ENCODE measurements at places on chromosomes 12 and 14.

DNA sequence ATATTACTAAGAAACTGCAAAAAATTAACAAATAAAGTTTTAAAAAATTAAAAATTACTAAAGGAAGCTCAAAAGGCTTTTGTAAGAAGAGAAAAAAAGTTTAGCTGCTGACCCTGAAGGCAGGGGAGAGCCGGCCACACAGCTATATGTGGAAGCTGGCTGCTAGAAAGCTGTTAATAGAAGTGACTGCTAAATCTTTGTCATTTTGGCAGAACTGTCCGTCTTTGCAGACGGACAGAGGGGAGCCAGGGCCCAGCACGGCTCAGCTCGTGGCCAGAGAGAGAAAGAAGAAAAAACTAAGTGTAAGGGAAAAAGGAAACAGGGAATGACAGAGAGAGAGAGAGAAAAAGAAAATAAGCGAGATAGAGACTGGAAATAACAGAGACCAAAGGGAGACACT is 27.9 kb downstream of the PRMT8 start:
- no peak for DNase-seq

- no peak for DNase-seq
Observed at GRCh38 chr12:120668091-120668867, 18.7 kb upstream of the MLEC start.

GRCh38 chr12:27186022-27186839 is 57.9 kb upstream of the STK38L start:
- no peak for DNase-seq

GRCh38 chr14:74660863-74661262 is 48.8 kb upstream of the LTBP2 start:
- DNase-seq: no peak

GRCh38 chr12:4216187-4216927 is 57.2 kb upstream of the CCND2 start:
- DNase-seq: no peak

DNA sequence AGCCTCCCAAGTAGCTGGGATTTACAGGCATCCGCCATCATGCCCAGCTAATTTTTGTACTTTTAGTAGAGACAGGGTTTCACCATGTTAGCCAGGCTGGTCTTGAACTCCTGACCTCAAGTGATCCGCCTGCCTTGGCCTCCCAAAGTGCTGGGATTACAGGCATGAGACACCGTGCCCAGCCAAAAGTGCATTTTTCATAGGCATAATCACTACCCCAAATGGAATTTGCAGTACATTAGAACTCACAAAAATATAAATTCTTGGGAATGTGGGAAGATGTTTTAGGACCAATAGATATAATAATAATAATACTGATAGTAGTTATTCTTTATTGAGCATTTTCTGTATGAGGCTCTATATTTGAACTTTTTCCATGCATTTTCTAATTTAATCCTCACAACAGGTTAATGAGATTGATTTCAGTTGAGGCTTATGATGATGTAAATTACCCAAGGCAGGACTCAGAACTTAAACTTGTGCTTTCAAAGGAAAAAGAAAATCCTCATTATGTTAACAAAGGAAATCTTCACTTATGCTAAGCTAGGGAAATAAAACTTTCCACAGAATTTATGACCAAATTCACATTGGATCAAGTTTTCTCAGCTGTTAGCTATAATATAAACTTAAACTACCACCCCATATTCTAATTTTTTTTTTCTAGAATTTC is 121.6 kb downstream of the SRGAP1 start:
- no peak for DNase-seq

DNA sequence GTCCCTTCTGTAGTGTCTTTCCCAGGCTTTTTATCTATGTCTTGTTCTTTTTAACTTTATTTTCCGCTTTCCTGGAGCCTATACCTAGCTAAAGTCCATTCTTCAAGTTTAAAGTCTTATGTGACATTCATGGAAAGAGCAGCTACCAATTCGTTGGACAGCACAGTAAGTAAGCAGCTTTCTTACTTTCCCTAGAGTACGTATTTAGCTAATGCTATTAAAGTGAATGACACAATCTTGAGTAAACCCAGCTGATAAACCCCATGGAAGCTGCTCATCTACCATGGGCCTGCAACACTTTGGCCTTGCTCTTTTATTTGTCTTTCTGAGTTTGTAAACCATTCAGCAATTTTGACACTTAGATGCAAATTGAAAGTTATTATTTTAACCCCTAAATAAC is 30.0 kb downstream of the ALX1 start:
- DNase-seq: no peak

DNA sequence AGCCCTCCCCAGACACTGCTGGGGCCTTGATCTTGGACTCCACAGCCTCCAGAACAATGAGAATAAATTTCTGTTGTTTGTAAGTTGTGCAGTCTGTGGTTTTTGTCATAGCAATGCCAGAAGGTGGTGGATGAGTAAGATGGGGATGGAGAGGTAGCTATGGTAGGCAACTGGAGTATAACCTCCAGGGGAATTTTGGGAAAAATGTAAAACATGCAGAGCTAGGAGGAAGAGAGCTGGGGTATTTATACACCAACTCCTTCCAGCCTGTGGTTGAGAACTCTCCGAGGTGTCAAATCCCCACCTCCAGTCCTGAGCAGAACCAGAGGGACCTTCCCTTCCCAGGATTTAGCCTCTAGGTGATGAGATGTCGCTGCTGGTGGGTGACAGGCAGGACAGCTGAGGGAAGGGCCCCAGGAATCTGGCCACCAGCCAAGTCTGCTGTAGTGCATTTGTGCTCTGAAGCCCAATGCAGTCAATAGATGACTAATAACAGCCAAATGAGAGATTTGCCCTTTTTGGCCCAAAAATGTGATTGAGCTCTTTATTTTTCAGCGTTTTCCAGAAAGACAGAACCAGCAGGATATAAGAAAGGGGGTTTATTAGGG is 19.1 kb upstream of the CEP170B start:
- no peak for DNase-seq

- no peak for DNase-seq
Observed at GRCh38 chr12:124171231-124171979, 123.5 kb upstream of the RFLNA start.

GRCh38 chr14:54597795-54598443 is 31.0 kb downstream of the SAMD4A start:
- DNase-seq: no peak

DNA sequence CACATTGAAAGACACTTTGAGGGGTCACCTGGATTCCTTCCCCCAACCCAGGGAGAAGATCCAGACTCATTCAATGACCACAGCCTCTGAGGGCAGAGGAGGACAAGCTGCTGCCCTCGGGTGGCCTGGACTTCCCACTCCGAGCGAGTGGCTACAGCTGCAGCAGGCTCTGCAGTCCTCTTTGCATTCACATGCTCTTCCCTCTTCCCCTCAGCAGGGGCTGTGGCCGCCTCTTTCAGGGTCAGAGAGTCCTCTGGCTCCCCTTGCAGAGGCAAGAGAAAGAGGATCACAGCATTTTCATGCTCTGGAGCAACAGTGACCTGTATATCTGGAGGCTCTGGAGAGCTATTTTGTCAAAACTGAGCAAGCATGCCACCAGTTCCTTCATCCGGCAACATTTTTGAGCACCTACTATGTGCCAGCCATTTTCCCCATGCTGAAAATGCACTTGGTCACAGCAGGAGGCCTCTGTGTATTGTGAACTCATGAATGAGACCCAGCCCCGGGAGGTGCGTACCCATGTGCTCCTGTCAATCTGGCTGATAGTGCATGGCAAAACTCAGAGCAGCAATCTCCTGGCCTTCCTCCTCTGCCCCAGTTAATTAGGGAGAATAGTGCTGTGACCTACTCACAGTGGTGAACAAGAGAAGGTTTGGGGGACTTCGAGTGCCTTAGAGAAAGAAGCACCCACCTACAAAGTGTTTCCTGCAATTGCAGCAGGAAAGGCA is 42.9 kb upstream of the KCNA5 start:
- DNase-seq: no peak

DNA sequence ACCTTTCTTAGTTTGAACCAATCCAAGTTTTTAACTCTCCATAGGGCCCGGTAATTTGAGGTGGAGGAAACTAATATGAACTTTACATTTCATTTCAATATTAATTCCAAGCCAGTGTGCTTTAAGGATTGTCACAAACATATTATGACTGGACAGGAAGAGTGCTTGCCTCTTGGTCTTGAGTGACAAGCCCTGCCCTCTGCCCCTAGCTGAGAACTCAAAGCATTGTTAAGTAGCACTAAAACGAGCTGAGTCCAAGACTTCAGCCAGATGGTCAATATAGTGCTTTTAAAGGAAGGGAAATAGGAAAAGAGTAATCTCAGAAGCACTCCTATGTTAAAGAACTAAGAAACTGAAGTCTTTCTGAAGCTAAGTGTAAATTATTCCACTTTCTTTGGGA is 17.1 kb downstream of the TRMT5 start:
- no peak for DNase-seq

DNA sequence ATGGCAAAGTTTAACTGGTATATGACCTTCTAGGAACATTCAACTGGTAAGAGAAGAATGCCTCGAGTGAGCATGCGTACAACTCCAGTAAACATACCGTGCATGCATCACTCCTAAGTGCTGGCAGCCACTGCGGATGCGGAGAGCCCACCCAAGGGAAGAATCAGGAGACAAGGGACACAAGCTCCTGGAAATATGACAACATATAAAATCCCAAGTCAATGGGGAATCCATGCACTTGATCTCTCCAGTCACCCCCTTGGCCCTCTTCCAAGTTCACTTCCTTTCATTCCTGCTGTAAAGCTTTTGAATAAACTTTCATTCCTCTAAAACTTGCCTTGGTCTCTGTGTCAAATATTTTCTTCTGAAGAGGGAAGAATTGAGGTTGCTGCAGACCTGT is 168.7 kb upstream of the TMCC3 start:
- no peak for DNase-seq

DNA sequence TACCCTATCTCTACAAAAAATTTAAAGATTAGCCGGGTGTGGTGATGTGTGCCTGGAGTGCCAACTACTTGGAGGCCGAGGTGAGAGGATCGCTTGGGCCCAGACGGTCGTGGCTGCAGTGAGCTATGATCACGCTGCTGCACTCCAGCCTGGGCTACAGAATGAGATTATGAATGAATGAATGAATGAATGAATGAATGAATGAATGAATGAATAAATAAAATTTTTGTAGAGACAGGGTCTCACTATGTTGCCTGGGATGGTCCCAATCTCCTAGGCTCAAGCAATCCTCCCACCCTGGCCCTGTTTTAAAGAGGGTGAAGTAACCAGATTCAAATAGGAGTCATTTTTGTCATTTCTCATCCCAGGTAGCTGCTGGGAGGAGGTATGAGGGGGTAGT is 176.2 kb upstream of the HIF1A start:
- no peak for DNase-seq

GRCh38 chr12:30796313-30796780 is 41.6 kb upstream of the CAPRIN2 start:
- DNase-seq: no peak

- no peak for DNase-seq
Observed at GRCh38 chr12:30806989-30807694, 52.4 kb upstream of the CAPRIN2 start.

- no peak for DNase-seq
Observed at GRCh38 chr12:104187446-104188155, 28.0 kb upstream of the TXNRD1 start.

DNA sequence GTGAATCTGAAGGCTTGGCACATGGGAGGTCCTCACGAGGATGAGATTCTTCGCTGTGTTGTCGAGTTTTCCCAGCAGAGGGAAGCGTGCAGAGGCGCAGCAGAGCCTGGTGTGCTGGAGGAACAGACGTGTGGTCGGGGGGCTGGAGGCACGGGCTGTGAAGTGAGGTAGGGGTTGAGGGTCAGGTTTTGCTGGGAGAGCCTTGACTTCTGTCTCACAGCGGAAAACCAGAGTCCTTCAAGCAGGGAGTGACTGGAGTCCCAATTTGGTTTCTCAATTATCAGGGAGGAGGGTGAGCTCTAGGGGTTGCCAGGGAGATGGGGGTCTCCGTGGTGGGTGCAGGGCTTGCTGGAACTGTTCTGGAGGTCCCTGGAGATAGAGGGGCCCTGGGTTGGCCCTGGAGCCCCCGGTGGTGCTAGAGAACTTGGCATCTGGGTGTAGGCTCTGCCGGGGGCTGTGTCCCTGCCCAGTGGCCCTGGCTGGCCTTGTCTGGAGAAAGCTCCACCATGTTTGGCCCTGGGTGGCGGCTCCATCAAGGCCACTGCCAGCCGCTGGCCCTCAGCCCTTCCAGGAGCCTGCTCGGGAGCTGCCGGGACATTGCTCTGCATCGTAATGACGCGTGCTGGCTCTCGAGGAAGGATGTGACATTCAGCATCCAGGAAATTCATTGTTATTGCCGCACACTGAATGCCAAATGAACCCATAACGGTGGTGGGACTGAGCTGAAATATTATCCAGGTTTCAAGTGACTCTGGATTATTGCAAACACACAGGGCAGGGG is 215.7 kb downstream of the KIF26A start:
- no peak for DNase-seq

DNA sequence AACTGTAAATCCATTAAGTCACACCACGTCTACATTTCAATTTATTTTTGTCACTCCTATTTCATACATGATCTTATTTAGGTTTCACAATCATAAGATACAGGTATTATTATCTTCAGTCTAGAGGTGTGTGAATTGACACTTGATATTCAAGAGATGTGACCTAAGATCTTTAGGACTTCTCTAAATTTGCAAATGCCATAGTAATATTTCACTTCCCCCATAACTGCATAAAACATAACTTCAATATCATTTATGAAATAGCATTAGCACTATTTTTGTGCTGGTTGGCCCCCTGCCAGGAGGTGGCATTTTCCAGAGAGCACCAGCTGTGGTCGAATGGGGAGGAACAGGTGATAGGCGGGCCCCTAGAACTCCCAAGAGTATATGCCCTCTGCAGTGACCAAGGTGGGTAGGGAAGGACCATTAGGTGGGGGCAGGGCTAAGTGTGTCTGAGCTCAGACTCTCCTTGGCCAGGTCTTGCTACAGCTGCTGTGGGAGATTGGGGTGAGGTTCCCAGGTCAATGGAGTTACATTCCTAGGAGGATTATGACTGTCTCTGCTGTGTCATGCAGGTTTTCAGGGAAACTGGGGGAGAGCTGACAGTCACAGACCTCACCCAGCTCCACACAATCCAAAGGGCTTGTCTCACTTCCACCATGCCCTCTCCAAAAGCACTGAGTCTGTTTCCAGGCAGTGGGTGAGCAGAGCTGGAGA is 49.2 kb upstream of the ERGIC2 start:
- DNase-seq: no peak
